ENCODE measurements at places on chromosomes 1 and 21.

DNA sequence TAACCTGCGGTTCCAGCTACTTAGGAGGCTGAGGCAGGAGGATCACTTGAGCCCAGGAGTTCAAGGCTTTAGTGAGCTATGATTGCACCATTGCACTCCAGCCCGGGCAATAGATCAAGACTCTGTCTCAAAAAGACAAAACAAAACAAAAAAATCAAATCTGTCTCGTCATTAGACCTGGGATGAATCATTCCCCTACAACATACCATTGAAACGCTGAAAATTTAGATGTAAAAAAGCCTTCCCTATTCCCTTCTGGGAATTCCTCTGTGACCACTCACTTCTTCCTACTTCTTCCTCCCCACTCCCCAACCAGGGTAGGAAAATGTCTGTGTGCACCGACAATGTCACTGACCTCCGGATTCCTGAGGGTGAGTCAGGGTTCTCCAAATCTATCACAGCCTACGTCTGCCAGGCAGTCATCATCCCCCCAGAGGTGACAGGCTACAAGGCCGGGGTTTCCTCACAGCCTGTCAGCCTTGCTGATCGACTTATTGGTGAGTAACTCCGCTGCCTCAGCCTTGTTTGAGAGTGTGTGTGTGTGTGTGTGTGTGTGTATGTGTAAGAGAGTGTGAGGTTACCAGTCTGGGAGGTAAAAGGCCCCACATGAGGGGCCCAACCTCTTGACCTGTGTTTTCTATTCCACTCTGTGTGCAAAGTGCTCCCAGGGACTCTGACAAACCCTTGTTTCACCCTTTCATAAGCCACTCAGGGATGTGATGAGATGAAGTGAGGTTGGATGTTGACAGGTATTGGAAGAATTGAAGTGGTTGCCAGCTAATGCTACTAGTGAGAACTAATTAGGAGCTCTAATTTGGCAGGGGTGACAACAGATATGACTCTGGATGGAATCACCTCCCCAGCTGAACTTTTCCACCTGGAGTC, 16.3 kb upstream of the SARS1 start:
- DNase-seq: no peak

- no peak for DNase-seq
These were observed 1.2 kb upstream of the NBPF1 start for GRCh38 chr1:16614361-16615252.

DNA sequence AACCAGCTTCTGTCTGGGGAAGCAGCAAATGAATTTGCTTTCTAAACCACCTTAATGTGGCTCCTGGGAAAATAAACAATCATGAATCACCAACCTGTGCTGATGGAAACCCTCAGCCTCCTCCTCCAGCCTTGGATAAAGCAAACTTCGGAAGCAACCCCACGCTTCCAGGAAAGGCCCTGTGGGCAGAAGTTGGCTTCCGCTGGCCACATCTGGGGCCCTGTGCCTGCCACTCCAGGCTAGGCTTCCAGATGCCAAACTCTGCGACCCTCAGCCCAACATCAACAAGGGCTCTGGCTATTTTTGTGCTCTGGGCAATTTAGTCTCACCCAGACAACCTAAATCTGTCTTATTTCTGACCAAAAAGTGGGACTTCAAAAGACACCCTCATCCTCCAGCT, 6.2 kb upstream of the OXCT2 start:
- no peak for DNase-seq

DNA sequence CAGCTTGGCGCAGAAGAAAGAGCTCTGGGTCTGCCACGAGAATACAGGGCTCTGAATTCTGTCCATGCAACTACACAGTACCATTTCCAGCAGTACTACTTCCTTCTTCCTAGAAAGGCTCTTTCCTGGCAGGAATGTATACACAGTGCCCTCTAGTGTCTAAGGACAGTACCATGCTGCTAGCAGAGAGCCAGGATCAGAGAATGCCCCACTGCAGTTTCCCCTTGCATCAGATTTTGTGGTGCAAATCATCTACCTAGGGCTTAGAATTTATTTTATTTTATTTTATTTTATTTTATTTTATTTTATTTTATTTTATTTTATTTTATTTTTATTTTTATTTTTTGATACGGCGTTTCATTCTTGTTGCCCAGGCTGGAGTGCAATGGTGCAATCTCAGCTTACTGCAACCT, 50.8 kb downstream of the PAX7 start:
- peak; percentile 70 for DNase-seq

DNA sequence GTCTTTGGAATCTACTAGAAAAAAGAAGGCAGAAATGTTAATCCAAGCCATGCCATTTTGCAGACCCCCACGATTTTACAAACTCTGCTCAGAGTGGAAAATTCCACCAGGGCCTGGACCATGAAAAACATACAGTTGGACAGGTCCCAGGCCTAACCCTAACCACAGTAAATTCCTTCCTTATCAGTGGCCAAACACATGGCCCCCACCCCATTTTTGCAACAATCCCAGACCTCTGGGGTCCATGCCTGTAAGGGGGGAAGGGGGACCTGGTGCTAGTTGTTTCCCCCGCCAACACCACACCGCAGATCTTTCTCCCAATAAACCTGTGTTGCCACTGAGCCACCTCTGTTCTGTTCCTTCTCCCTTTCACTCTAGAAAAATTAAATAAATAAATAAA, 1352.7 kb downstream of the AMY1C start:
- DNase-seq: no peak

Measured in AML-193 (cell line).